Mesenteric fat pad (tissue), 1 donor: ENCODE measurements at places on chromosomes 4 and X. TPM values are rescaled to one million over a fixed set of nuclear protein-coding genes. Genes with fewer than 3 reads are reported as not detected.

DNA sequence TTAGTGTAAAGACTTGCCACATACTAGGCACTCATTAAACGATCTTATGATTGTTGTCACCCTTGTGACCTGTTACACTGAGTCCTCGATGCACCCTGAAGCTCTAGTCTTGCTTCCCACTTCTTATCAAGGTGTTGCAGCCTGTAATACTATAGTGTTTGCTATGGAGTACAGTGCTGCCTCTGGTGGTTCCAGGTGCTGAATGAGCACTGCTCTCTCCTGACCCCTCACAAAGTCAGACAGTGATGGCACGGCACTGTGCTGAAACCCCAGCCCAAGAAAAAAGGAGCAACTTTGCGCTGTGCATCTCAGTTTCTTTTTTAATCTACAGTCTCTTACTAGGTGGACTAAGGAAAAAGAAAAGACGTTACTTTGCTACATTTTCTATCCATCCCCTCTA, 106.3 kb downstream of the GC start:
- DNase-seq, result no peak

DNA sequence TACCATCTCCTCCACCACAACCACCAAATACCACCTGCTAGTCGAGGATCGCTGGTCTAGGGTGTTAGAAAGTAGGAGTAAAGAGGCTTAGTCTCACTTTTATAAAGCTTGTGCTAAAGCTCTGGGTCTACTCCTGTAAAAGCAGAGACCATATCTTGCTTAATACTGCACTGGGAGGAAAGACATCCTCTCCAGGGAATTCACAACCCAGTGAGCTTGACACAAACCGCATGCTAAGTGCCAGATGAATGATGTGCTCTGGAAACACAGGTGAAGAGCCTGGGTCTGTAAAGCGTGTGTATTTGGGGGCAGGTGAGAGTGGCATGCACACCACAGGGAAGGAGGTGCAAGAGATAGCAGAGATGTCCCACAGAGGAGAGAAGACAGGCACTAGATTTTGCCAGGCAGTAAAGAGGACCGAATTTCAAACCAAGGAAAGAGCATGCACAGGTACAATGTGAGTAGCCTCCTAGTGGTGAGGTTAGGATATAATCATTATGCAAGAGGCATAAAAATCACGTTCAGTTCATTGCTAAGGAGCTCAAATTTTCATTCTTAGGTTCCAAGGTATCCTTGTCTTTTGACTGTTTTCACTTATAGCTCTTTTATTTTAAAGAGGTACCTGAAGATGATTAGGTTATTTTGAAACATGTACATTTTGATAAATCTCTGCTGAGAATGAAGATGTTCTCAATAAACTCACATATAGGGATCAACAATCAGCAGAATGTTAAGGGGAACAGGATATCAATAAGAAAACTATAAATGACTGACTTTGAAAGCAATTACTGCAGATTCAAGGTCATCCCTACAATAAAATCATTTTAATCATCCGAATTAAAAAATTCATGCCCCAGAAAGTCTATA, 20.7 kb downstream of the TAPT1 start:
- DNase-seq, result no peak

DNA sequence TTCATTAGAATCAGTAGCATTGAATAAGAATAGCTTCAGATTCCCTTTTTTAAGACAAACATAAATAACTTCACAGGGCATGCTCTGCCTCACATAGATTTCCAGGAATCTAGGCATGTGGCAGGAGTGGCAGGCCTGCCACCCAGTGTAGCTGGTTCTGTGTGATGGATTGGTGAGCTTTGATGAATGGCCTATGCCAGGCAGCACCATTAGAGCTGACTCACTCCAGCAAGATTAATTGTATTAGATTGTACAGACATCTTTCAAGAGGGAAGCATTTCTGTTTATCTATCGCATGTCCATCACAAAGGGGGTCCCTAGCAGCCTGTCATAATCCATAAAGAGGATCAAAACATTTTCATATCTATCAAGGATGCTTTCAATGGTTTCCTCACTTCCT, 71.9 kb downstream of the NAA11 start:
- DNase-seq, result no peak

Gene PDLIM3
- 58.5 TPM for total RNA-seq

DNA sequence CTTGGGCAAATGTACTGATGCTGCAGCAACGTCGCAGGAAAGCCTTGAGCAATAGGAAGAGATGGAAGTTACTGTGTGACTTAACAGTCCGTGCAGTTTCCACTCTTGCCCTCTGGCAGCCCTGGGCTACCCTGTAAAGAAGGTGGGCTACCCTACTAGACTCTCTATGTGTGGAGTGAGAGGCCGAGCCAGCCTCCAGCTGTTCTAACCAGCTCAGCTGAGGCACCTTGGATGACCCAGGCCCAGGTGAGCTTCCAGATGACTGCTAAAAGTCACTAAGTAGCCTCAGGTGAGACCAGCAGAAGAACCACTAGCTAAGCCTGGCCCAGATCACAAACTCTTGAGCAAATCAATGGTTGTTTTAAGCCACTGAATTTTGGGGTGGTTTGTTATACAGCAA, 34.9 kb upstream of the PPP2R2C start:
- DNase-seq, result peak; percentile 76

DNA sequence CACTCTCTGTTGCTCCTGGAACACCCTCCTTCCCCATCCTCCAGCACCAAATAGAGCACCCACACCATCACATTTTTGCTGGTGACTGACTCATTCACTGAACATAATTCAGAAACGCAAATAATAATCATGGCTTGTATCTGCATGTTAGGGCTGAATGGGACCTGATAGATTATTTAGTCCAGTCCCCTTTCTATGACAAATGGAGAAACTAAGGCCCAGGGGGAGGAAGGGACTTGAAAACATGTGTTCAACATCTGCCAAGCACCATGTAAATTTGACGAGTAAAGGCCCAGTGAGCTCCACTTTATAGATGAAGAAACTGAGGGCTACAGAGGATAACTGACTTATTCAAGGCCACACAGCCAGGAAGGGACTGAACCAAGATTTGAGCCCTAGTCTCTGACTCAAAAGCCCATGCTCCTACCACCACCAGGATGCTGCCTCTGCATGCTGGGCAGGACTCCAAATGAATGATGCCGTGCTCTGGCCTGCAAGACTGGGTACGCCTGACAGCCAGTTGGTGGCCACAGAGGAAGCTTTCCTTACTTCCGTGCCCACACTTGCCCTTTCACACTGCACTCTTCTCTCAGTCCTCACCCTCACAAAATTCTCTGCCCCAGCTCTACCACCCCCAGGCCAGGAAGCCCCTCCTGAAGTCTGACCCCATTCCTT, 133.3 kb upstream of the PJA1 start:
- DNase-seq, result no peak

- no peak for DNase-seq
These were observed 38.3 kb downstream of the GPAT3 start for GRCh38 chr4:83574247-83574646.

GRCh38 chr4:25246680-25247611, 13.1 kb downstream of the PI4K2B start:
- DNase-seq, result no peak
